ENCODE measurements at places on chromosomes 6 and 20. TPM values are rescaled to one million over a fixed set of nuclear protein-coding genes. Genes with fewer than 3 reads are reported as not detected.

GRCh38 chr20:35283441-35284266, 918 bp downstream of the EIF6 start:
- DNase-seq, result no peak

DNA sequence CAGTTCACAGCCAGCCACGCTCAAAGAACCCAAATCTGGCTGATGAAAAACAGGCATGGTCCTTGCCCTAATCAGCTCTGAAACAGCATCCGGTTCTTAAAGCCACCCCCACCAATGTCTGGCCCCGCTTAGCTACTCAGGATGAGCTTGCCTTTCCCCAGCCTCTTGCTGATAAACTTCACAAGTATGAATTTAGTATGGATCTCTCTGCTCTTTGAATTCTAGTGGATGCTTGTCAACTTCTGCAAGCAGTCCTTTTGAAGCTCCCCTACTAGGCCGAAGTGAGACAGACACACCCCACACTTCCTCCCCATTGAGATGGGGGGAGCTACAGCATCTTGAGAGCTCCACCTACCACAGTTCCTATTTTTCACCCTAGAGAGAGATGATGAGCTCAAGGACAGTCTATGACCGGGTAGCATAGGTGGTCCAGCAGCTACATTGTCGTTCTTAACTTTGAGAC, 36.7 kb downstream of the EBF4 start:
- no peak for DNase-seq

WFDC5 gene
- 1.3 TPM for total RNA-seq

- DNase-seq, result no peak
Measured at GRCh38 chr6:111239461-111239860, 152.2 kb downstream of the SLC16A10 start.

- DNase-seq, result no peak
Measured at GRCh38 chr6:138417493-138418117, 13.6 kb downstream of the HEBP2 start.

- no peak for DNase-seq
Measured at GRCh38 chr6:66291905-66292304, 584.9 kb upstream of the EYS start.

RNF217 gene
- total RNA-seq, result 29.2 TPM

DNA sequence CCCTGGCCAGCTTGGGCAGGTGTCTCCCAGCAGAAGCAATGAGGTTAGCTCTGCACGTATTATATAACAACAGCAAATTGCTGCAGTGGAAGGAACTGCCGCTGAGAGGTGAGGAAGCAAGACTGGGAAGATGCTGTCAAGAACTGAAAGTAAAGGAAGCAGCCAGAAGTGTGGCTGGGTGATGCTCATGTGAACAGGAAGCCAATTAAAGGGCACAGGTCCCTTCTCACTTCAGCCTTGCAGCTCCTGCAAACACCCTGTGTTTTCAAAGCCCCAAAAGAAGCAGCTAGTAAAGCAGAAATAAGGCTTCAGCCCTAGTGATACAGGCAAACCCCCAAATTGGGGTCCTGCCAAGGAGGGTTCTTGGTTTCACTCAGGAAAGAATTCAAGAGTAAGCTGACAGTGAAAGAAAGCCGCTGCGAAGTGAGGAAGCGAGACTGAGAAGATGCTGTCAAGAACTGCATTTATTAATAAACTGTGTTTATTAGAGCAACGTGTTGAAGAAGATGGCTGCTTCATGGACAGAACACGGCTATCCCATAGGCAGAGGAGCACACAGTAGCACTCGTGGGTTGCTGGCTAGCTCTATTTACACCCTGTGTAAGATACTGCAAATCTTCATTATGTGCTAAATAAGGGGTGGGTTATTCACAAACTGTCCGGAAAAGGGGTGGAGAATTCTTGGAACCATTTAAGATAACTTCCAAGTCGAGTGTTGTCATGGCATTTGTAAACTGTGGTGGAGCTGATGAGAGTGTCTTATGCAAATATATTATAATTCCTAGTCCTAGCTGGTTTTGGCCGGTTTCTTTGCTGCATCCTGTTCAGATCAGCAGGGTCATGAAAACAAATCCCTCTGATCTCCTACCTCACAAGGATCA, 152.2 kb downstream of the LINC00237 start:
- no peak for DNase-seq

GRCh38 chr6:80607811-80608391, 501.4 kb downstream of the BCKDHB start:
- DNase-seq, result no peak

DNA sequence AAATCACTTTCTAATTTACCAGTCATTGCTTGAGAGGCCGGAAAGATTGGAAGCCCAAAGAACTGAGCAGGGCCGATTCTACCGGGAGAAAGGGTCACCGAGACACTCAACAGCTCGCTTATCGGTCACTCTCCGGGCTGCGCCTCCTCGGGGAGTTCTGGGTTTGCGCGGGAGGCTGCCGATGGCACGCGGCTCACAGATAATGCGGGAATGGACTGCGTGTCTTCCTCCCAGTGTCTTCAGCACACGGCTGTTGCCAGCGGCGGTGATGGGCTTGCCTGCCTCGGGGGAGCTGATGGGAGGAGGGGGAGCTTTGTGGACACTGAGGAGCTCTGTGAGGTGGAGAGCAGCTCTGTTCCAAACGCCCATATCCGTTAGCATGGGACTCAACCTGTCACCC, 314.6 kb downstream of the CDH4 start:
- no peak for DNase-seq

DNA sequence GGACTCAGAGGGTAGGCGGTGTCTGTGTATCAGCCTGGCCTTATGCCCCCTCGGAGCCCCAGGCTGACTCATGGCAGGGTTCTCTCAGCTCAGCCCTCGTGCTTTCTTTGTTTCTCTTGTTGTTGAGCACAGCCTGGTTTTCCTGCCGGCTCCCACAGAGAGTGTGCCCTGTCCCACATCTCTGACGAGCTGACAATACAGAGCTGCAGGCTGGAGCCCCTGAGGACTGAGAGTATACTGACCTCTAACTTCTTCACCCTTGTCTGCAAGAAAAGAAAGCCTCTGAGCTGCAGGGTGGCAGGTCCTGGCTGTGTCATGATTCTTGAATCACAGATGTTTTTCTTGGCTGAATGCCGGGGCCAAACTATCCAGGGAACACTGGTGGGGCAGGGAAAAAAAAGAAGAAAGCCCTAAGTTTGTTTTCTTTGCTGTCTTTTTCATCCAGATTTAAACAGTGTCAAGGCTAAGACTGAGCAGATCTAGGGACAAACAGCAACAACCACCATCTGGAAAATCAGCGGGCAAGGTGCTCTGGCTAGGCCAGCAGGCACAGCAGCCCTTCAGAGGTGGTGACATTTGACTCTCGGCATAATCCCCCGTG, 63.3 kb upstream of the ZNF133 start:
- DNase-seq, result no peak

KCTD20 gene
- 37.6 TPM for total RNA-seq

- DNase-seq, result no peak
Measured at GRCh38 chr6:77173472-77174074, 289.7 kb downstream of the HTR1B start.

- no peak for DNase-seq
Measured at GRCh38 chr6:142842418-142843261, 102.3 kb downstream of the HIVEP2 start.

GRCh38 chr20:62408640-62409039, 1.6 kb upstream of the CABLES2 start:
- no peak for DNase-seq

SPATS1 gene
- not detected for total RNA-seq

SALL4 gene
- 0.43 TPM for total RNA-seq

GRCh38 chr20:57439432-57439831, 48.2 kb downstream of the RBM38 start:
- DNase-seq, result peak; percentile 94

RSPH9 gene
- 0.20 TPM for total RNA-seq
